ENCODE measurements at places on chromosomes 6 and 20.

DNA sequence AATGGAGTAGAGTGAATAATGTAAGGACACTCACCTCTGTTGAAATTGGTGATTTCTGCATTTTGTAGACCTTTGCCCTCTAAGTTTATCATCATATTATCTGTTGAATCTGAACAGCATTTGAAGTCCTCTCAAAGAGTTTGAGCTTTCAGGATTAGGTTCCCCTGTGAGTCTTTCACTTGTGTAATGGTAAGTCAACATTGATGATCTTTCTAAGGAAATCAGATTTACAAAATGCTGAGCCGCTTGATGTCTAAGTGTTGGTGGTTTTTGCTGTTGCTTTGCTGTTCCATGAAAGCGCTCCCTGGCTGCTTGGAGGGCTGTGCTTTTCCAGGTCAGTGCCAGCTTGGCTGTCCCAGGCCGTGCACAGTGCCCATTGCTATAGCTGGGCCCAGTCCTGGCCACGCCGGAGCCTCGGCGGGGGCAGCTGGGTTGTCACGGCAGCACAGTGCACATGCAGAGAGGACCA lies 33.8 kb upstream of the KIF25 start:
- DNase-seq: no peak

GRCh38 chr20:55514531-55514930 lies 490.8 kb downstream of the CBLN4 start:
- DNase-seq: no peak

GRCh38 chr20:53693262-53693871 lies 99.7 kb upstream of the ZNF217 start:
- no peak for DNase-seq

DNA sequence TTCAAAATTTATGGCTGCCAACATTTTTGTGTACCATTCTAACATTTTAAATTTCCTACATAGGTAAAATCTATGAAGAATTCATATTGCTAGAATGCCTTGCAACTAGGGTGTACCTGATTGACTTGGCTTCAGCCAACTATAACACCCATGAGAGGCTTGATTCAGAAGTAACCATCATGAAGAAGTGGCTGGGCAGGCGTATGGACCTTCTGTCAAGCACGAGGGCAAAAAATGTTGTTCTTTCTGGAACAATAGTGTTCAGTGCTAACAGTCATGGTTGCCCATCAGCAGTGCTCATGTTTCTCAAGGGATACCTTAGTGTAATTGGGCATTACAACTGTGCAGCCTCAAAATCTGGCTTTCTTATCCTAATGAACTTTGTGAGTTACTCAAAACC lies 42.9 kb downstream of the ID4 start:
- DNase-seq: no peak

GRCh38 chr6:42966571-42966970 lies 6.0 kb downstream of the GNMT start:
- DNase-seq: no peak

Data from Panc1 (cell line).